ENCODE measurements at places on chromosomes 11 and 22.

DNA sequence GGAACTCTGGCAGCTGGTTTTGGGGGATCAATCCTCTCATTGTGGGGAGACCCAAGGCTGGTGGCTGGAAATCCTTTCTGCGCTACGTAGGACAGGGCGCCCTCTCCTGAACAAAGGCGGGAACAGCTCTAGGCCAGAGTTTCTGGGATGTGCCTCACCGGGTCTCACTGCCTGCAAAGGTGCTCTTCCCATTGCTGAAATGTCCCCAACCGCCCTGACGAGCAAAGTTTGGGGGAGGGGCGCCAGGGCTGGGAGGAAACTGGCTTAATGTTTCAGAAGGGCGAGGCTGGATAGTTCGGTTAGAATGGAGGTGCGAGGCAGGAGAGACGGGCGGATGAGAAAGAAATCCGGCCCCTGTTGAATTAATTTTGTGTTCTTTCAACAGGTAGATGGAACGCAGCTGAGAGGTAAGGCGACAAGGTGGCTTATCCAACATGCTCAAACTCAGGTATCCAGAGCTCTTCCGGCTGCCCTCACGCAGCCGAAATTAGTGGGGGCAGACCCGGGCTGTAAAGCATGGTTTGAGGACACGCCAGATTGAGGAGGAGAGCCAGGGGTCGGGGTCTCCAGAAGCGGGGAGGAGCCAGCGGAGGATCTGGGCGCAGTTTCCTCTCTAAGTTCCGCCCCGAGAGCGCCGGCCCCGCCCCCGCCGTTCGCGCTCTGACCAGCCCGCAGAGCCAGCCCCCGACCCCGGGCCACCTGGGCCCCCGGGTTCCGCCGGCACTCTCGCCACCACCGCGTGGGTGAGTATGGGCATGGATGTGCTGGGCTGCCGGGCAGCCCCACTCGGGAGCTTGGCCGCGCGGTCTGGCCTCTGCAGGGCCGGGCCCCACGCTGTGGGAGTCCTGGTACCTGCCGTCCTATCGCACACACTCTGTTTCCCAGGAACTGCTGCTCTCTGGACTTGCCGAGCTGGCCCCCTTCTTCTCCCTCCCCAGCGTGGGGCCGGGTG is at the start of gene PGAP2:
PGAP2 (plus strand) TSS at position 652 of the 952 bp plus-strand sequence. CDS start 2,700 bp downstream, outside the sequence.
- DNase-seq, result no peak

DNA sequence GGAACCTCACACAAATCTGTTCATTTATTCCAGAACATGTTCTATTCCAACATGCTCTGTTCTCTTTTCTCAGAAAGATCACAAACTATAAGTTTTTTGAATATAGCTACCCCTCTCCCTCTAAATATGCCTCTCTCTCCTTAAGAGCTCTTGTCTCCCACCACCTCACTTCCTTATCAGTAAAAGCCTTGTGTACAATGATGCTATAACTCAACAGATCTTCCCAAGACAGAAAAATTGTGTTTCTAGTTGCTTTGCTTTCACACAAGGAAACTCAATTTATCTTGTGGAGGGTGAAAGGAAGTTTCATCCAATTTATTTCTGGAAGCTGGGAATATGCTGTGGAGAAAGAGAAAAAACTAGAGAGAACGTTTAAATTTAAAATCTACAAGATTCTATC is 64.4 kb downstream of the FAM76B start:
- DNase-seq, result no peak

- no peak for DNase-seq
Measured at GRCh38 chr22:17875156-17875555, 100.9 kb upstream of the BID start.

DNA sequence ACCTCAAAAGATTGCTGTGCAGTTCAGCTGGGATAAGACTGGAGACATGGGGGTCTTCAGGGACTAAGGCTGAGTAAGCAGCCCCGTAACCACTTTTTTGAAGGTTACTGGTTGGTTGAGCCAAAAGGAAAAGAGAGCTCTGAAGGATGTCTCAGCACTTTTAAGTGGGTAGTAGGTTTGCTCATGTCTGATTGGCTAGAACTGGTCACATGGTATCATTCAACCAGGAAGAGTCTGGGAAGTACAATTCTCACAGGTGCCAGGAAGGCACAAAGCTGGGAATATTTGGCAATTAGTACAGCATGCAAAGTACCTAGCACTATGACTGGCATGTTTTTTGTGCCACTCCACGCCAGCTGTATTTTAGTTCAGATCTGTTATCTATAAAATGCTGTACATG is 58.1 kb downstream of the SNX19 start:
- DNase-seq, result no peak

- DNase-seq, result no peak
Measured at GRCh38 chr11:86669424-86669823, 3.0 kb downstream of the ME3 start.

GRCh38 chr11:75504501-75504900 is 21.2 kb downstream of the GDPD5 start:
- no peak for DNase-seq

- no peak for DNase-seq
Measured at GRCh38 chr11:68273026-68273738, 1.4 kb upstream of the C11orf24 start.

DNA sequence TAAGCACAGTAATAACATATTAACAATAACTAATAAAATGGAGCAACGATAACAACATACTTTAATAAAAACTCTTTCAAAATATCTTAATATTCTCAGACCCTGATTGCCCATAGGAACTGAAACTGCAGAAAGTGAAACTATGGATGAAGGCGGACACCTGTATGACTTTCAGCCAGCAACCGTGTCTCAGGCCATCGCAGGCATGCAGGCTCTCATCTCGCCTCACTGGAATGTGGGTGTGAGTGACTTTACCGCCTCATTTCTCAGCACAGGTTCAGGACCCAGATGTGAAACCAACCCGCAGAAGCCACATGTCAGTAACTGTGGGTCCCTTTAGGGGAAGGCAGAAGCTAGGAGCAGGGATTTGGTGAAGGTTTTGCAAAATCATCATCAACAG is 539.1 kb downstream of the FAM181B start:
- DNase-seq, result no peak

- no peak for DNase-seq
Measured at GRCh38 chr11:94130298-94131046, 1.8 kb downstream of the PANX1 start.

GRCh38 chr11:118411530-118411929 is 10.1 kb downstream of the ATP5MG start:
- no peak for DNase-seq

DNA sequence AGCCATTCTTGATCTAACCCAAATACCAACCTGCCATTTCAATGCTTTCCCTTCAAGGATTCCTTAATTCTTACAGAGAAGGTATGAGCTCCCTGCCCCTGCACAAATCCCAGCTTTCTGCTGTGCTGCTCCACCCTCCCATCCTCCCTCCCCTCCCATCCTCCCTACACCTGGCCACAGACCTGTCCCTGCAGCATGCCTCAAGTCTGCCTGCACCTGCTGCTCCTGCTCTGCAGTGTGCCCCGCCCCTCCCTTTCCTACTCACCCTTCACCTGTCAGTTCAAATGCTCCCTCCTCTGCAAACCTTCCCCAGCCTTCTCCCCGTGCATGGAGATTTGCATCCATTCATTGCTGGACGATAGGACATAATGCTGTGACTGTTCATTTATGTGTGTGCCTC is 139.9 kb upstream of the NARS2 start:
- DNase-seq, result no peak

DNA sequence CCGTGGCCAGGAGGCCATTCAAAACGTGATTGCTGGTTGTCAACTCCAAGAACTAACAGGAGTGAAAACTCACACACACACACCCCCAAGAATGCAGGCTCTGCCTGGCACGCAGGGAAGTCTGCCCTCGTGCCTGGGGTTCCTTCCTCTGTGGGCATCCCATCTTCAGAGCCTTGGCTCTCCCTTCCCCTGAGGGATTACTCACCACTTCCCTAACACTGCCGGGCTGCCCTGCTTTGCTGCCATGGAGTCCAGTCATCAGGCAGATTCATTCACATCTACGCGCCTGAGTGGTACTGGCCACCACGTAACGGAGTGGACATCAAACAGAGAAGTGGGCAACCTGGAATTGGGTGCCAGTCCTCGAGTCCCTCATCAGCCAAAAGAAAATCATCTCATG is 120.7 kb upstream of the TMEM45B start:
- no peak for DNase-seq

GRCh38 chr11:32855601-32856000 is 25.9 kb downstream of the PRRG4 start:
- DNase-seq, result no peak

GRCh38 chr11:64339754-64340408 is at the start of gene CCDC88B:
CCDC88B (plus strand) TSS chr11:64340204; CDS start chr11:64340267, 63 bp downstream.
- DNase-seq, result no peak

DNA sequence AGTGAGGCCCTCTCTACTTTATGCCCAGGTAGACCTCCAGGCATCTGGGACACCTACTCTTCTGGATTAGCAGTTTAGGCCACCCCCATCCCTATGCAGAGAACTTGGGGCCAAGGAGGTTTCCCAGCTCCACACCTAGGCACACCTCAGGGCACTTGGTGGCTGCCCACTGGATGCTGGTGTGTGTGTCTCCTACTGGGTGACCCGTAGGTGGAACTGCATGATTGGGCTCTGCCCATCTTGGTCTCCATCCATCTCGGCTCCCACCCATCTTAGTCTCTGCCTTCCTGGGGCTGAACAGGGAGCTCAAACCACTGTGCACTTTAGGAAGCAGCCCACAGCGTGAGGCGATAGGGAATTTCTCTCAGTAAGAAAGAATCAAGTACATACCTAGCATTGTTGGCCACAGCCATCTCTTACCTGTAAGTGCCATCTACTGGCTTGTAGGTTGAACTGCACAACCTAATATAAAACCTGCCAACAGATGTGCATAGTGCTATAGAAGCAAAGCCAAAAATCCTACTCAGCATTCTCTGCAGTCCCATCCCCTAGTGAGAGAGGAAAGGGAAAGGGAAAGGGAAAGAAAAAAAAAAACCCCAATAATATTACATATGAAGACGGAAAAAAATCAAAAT is 61.6 kb upstream of the PTPN5 start:
- DNase-seq, result no peak

DNA sequence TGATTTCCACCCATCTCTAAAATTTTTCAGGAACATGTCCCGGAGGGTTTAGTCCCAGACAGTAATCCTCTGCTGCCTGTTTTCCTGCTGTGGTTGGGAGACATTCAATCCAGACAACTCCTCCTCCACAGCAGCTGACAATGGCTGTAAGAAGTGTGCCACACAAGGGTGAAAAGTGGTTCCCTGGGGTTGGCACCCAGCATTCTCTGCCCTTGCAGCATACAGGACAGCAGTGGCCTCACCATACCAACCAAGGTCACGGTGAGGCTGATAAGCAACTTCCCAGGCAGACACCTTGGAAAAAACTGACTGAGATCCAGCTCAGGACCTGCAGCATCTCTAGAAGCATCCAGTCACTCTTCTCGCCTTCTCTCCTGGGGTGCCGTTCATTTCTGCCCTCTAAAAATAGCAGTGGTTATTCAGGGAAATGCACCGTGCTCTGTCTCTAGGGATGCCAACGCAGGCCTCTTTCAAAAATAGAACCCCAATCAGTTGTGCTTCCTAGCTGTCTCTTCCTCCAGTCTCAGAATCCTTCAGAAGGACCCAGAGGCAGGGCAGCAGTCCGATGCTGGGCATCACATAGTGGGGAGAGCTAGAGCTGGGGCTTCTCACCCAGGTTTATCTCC is 241.0 kb downstream of the TENM4 start:
- DNase-seq, result no peak

DNA sequence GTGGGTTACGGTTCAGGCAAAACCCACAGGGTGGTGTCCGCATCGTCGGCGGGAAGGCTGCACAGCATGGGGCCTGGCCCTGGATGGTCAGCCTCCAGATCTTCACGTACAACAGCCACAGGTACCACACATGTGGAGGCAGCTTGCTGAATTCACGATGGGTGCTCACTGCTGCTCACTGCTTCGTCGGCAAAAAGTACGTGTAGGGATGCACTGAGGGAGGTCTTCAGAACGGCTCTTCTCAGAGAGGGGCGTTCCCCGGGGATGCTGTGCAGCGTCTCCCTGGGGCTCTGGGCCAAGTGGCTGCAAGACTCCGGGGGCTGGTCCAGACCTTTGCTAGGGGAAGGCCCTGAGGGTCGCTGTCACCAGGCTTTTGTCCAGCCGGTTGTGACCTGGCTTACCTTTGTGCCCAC is 1.3 kb downstream of the ACR start:
- no peak for DNase-seq

GRCh38 chr11:11498195-11498594 is 123.6 kb downstream of the GALNT18 start:
- DNase-seq, result no peak

- no peak for DNase-seq
Measured at GRCh38 chr11:86159581-86159891, 85.0 kb upstream of the EED start.

DNA sequence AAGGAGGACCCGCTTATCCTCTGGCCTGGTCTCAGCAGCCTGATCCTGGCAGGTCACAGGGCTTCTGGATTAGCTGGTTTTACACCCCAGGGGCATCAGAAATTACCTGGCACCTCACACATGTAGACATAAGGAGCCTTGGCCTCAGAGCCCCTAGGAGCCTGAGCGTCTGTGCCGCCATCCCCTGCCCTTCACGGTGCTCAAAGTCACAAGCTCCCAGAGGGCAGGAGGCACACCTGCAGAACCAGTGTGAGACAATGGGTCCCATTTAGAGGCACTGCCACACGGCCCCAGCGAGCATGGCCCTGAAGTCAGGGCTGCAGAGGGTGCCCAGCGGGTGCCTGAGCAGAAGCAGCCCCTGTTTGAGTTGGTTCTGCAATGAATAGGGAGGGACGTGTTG is 3.9 kb downstream of the DGKZ start:
- no peak for DNase-seq

DNA sequence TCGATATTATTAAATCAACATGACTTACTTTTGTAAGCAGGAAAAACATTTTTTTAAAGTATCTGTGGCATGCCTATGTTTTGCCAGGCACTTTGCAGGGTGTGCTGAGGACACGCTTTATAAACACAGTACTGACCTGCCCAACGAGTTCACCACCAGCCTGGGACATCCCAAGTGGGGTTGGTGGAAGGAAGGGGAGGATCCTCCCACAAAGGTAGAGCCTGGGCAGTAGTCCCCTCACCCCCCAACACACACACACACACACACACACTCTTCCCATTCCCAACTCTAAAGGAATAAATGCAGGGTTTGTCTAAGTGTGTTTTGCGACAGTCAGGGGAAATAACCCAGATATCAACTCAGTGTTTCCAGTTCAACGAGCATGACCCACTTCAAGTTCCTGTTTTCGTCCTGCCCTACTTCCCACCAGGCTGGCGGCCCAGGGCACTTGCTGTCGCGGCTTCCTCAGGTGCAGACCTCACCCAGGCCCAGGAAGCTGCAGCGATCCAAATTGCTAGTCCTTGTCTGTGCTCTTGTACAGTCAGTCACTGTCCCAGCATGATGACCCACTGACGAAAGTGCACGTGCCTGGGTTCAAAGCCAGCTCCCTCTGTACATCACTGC is 3.1 kb downstream of the CERK start:
- no peak for DNase-seq

All from GOT3 (cell line).